ENCODE measurements at places on chromosomes 3 and 15.

- peak; percentile 60 for DNase-seq
These were observed 105.5 kb upstream of the IL12A start for GRCh38 chr3:159882790-159883779.

DNA sequence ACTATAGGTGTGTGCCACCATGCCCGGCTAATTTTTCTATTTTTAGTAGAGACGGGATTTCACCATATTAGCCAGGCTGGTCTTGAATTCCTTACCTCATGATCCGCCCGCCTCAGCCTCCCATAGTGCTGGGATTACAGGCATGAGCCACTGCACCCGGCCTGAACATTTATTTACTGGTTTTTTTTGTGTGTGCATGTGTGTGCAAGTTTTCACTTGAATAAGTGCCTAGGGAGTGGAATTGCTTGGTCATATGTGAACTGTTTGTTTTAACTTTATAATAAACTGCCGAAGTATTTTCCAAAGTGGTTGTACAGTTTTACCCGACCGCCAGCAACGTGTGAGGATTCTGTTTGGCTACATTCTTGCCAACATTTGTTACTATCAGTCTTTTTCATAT lies 14.1 kb downstream of the BBS4 start:
- DNase-seq: no peak

DNA sequence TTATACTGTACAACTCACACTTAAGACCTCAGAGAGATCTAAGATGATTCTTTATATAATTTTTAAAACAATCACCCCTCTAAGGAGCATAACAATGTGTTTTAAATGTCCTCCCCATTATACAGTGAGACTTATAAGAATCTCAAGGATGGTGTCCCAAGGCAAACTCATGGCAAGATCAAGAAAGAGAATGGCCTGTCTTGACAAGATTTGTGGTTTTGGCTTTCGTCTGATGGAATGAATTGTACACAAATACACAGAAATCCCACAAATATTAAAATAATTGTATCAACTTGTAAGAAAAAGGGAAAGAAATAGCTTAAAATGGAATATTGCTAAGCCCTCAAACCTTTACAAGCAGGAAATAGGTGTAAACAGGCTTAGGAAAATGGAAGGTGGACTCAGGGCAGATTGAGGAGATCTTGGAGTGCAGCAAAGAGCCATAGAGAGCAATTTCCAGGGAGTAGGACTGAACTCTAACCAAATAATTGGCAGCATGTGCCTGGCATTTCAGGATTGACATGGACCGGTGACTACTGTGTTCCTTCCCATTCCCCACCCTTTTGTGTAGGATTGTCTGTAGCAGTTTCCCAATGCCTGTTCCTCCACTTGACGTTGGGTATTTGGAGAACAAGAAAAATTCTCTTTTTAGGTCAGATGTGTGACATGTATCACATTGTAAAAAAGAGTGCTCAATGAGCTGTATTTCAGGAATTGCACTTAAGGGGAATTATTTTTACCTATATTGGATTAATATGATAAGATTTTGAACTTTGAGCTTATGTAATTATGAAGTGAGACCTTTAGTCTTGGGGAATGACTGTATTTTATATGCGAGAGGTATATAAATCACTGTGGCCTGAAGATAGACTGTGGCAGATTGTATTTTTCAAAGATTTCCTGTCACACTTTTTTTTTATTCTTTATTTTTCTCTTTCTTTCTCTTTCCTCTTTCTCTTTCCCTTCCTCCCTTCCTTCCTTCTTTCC lies 317.8 kb upstream of the SLITRK3 start:
- no peak for DNase-seq

DNA sequence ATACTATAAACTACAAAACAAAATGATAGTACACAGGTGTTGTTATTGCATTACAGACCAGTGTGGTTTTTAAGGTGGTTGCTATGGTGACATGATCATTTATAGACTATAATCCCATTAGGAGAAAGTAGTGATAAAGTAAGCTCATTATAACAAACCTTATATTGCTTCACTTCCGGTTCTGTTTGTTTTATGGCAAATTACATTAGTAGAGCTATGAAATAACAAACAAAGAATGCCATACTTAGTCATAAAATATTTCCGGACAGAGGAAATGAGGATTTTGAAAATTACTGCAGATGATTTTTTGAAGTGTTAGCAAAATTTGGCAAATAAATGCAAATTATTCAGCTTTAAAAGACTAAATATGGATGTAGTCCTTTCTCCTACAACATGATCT lies 640.4 kb upstream of the ARPP21 start:
- DNase-seq: no peak

- no peak for DNase-seq
These were observed 197.5 kb upstream of the NR2E3 start for GRCh38 chr15:71612869-71613268.

DNA sequence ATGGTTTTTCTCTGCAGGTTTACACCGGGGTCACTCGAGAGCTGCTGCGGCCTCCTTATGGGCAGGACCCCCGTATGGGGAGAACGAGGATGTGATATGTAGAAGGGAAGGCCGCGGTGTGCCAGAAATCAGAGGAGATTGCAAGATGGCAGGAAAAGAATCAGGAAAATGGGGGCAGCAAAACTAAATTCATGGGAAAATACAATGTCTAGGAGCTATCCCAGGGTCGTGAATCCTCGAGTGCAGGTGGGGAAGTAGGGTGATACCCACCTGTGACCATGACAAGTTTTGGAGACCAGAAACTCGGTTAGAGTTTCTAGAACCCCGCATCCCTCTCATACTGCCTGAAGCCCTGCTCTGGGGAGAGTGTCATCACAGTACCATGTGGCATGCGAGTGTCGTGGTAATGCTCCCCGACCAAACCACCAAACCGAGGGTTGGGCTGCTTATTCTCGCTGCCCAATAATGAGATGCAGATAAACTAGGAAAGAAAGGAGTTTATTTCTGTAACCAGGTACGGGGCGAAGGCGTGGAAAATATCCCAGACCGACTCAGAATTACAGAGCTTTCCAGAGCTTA lies 781 bp downstream of the TRNT1 start:
- no peak for DNase-seq

DNA sequence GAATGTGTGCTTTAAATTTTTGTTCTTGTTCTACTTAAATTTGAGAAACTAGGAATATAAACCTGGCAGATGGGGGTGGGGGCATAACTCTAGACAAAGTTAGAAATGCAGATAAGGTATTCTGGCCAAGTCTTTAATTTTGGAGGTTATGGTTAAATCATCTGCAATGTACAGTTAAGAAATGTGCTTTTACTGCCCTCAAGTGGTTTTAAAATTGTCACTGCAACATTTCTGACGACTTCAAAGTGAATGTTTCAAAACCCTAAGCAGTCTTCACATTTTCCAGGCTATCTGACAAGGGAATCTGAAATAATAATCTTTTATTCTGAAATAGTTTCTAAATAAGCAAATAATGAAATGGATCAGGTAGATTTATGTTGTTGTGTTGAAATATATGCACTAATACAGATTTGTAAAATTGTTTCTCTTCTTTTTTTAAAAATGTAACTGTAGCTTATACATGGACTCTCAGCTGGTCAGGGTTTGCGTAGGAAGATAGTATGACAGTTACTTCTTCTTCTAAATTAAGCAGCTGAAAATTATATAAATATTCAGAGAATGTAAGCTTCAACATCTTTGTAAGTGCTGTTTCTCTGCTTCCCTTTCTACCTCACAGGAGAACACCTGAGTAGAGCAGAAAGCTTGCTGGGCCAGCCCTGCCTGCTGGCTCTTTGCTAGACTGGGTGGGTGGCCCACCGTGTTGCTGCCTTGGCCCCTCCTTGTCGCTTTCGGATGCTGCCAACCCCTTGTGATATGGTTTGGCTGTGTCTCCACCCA lies 45.0 kb downstream of the SUCNR1 start:
- no peak for DNase-seq

- no peak for DNase-seq
These were observed 25.1 kb downstream of the NBEAL2 start for GRCh38 chr3:47004369-47005211.

DNA sequence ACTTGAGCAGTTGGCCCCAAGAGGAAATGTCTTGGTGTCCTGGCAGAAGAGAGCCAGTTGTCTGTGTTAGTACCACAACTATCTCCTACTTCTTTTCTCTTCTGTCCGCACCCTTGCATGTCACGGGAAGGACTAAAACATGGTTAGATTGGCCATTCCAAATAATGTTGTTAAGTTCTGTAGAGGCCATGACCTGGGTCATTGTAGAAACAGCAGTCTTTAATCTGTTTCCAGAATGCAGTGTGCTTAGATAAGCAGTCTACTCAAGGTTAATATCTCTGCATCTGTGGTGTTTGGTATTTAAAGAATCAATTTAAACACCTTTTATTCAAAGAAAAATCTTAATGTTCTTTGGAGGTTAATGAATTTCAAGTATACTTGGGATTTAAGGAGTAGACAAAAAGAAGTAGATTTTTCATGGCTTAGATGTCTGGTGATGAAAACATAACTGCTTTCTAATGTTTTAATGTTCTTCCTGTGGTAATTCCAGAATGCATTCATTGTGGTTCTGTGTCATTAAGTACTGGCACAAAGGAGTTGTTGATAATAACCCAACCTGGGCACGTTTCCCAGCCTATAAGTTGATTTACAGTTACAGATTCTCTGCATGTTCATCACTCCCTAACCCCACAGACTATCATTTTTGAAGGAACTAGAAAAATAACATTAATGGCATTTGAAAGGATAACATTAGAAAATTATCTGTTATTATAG lies 58.9 kb downstream of the TMEM108 start:
- DNase-seq: no peak

- DNase-seq: no peak
These were observed 153.3 kb downstream of the EPHA3 start for GRCh38 chr3:89260721-89261120.

DNA sequence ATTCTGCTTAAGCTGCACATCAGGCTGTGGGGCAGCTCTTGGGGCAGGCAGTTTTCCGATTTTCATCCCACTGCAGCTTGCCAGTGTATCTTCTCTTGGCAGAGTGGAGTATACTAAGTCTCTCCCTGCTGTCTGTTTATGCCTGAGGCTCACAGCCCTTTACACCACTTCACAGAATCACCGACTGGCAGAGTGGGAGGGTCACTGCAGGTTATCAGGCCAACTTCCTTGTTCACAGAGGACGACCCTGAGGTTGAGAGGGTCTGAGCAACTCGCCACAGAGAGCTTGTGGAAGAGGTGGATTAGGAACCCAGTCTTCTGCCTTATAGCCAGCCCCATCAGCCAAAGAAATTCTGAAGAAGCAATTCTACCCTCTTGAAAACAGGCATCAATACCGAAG lies 30.9 kb downstream of the KIF9 start:
- no peak for DNase-seq

DNA sequence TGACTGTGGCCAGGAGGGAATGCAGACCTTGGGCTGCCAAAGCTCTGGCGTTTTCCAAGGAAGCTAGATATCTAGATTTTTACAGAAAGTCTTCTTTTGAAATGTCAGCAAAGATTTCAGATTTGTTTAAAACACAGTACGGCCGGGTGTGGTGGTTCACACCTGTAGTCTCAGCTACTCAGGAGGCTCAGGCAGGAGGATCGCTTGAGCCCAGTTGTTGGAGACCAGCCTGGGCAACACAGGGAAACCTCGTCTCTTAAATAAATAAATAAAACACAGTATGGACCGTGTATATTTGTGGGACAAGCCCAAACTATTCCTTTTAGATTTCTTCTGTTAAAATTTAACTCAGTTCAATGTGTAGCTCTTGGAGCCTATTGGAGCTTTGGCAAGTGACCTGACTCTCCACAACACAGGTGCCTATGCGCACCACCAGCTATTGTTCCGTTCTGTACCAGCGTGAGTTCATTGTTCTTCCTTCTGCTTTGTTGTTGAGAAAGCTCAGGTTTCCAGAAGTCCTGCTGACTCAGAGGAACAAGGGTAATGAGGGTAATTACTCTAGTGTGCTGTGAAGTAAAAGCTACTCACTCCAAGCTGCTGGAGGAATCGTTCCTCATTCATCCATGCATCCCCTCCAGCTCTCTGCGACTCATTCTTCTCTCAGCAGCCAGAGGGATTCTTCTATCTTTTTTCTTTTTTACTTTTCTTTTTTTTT lies 73.1 kb upstream of the SLC6A6 start:
- peak; percentile 84 for DNase-seq

- DNase-seq: no peak
These were observed 8.9 kb upstream of the POLR2M start for GRCh38 chr15:57697588-57697987.

DNA sequence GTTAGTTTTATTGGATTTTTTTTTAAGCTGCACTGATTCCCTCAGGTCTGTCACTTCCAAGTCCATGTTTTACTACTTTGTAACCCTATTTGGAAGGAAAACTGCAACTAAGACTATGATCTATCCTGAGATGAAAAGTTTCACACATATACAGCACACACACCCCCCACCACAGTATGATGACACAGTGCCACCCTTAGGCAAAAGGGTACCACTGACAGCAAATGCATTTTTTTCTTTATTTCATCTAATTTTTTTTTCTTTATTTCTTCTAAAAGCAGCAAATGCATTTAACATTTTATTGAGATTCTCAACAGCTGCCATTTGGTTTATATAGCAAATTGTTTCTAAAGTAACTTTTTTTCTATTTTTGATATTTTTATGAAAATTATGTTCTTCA lies 21.2 kb downstream of the NGRN start:
- DNase-seq: no peak

DNA sequence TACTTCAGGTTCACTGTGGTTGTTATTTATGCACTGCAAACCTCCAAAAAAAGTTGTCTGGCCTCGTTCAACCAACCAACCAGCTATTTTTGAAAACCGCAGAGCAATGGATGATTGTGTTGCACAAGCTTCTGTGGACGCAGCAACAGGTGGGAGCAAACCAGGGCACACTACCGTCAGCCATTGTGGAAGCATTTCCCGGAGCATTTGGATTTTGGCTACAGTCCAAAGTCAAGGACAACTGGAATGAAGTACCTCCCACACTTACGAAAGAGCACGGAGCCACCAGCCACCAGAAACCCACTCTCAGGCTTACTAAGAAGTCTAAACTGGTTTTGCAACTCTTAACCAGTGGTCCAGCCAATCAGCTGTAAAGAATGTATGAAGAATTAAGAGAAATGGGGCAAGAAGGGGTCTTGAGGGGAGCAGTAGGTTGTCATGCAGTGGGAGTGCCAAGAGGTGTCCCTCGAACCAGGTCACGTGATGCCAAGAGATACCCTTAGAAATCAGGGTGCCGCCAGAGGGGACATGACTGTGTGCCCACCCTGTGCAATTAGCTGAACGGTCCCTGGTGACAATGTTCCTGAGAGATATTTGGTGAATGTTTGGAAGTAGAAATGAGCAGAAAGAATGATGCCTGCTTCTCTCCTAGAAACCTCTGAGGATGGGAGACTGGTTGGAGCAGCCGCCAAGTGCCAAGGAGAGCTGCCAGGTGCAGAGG lies 68.9 kb upstream of the PCSK6 start:
- DNase-seq: peak; percentile 21

GRCh38 chr15:27065151-27065550 lies 94.2 kb downstream of the GABRG3 start:
- DNase-seq: no peak

- DNase-seq: no peak
These were observed 18.3 kb downstream of the RASA2 start for GRCh38 chr3:141505166-141505565.

DNA sequence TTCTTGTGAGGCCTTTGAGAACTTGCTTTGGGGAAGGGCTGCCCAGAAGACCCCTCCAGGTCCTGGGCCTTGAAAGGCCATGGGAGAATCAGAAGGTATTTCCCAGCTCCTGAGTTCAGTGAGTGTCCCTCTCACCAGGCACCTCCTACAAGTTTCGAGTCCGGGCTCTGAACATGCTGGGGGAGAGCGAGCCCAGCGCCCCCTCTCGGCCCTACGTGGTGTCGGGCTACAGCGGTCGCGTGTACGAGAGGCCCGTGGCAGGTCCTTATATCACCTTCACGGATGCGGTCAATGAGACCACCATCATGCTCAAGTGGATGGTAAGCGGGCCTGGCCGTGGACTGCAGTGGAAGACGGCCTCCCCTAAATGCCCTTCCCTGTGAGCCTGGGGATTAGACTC lies 68.3 kb downstream of the BOC start:
- DNase-seq: peak; percentile 53

Data from islet precursor cell (in vitro differentiated cells).